ENCODE measurements at places on chromosomes 6 and 20.
A peak's percentile ranks its signal among the peaks of the same experiment; 100 is the strongest.

DNA sequence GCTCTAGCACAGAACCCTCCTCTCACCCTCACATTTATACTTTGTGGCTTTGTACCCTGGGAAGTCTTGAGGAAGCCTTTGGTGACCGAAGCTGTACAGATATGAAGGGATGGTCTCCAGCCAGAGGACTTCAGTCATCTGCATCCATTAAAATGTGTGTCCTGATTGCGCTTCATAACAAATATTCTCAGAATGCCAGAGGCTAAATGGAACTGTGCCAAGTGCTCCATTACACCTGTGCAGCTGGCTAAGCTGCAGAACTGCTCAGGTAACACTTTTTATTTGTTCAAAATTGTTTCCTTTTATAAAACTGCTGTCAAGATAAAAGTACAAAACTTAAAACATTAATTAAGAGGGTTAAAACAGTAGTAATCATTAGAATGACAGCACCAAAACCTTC, 22.3 kb downstream of the TPBG start:
- DNase-seq = no peak

- no peak for DNase-seq
Observed at GRCh38 chr6:15906420-15907016, 222.4 kb upstream of the MYLIP start.

DNA sequence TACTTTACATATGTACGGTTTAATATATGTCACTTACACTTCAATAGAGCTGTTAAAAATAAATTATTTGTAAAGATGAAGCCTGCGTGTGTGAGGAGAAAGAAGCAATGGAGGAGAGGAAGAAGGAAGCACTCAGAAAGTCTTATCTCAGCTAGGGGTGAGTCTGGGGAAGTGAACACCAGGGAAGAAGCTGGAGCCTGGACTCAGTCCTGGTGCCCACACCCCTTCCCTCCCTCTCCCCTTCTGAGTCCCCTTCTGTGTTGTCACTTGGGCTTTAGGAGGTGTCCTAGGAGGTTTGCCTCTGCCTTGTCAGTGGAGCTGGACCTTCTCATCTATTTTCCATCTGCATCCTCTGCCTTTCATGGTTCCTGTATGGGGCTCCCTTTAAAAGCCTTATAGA, 1.9 kb downstream of the SIRPB2 start:
- DNase-seq = no peak

GRCh38 chr6:35025232-35026188, 115.6 kb downstream of the TCP11 start:
- DNase-seq = no peak

DNA sequence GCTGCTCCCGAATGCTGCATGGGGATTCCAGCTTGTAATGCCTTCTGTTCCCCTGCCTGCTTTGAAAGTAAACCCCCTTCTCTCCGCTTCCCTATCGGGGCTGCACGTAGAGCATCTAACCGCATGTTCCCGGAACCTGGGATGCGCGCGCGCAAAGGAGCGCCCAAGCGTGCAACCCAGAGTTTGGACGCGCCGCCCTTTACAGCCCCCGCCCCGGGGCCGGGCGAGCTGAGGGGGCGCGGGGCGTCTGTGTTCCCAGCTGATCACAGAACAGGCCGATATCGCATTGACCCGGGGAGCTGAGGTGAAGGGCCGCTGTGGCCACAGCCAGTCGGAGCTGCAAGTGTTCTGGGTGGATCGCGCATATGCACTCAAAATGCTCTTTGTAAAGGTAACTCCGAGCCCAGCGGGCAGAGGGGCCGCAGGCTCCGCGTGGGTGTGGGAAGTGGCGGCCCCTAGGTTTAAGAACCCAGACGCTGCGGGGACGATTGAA, 1.4 kb downstream of the LAMP5 start:
- no peak for DNase-seq

DNA sequence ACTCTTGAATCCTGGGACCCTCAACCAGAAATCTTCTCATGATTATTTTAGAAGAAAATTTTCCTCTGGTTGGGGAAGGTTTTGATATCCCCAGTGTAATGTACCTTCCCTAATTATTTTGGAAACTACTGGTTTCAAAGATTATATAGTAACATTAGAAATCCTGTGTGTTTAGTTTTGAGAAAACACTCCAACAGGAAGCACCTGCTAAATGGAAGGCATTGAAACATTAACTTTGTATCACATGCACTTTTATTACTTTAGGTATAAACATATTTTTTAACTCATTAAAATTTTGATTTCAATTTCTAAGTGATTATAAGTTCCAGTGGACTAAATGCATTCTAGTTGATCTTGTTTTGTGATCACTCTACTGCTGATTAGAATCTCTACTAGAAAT, 109.3 kb downstream of the SESN1 start:
- DNase-seq = no peak

- no peak for DNase-seq
Observed at GRCh38 chr6:133431031-133431430, 189.9 kb downstream of the EYA4 start.

DNA sequence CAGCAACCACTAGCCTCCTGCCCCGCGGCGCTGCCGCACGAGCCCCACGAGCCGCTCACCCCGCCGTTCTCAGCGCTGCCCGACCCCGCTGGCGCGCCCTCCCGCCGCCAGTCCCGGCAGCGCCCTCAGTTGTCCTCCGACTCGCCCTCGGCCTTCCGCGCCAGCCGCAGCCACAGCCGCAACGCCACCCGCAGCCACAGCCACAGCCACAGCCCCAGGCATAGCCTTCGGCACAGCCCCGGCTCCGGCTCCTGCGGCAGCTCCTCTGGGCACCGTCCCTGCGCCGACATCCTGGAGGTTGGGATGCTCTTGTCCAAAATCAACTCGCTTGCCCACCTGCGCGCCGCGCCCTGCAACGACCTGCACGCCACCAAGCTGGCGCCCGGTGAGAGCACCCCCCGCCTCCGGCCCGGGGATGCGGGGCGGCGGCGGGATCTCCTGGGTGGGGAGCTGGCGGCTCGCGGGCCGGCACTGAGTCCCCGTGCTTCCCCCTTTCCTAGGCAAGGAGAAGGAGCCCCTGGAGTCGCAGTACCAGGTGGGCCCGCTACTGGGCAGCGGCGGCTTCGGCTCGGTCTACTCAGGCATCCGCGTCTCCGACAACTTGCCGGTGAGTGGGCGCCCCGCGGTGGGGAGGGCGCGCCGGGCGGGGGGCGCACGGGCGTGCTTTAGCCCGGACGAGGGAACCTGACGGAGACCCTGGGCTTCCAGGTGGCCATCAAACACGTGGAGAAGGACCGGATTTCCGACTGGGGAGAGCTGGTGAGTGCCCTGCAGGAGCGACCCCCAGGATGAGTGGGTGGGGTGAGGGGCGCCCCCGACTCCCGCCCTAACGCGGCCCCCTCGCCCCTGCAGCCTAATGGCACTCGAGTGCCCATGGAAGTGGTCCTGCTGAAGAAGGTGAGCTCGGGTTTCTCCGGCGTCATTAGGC, 585 bp downstream of the PIM1 start:
- DNase-seq = no peak

- DNase-seq = no peak
Observed at GRCh38 chr6:150929416-150929815, 63.9 kb downstream of the MTHFD1L start.

- DNase-seq = no peak
Observed at GRCh38 chr6:53512626-53513025, 32.3 kb downstream of the GCLC start.

DNA sequence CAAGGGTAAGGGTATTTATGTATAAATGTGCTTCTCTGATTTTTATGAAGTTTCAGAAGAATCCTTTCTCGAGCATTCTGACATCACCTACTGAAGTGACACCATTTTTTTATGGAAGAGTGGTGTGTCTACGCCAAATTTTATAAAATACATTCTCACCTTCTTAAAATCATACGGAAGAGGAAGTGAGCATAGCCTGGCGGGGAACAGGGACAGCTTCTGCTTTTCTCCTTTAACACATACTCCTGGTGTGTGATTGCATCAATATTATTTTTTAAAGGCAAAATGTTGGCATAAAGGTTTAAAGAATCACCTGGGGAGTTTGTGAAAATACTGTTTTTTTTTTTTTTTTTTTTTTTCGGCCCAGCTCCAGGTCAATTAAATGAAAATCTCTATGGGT, 733.6 kb upstream of the MAN1A1 start:
- DNase-seq = no peak

- no peak for DNase-seq
Observed at GRCh38 chr20:733861-734260, 34.4 kb downstream of the SLC52A3 start.

DNA sequence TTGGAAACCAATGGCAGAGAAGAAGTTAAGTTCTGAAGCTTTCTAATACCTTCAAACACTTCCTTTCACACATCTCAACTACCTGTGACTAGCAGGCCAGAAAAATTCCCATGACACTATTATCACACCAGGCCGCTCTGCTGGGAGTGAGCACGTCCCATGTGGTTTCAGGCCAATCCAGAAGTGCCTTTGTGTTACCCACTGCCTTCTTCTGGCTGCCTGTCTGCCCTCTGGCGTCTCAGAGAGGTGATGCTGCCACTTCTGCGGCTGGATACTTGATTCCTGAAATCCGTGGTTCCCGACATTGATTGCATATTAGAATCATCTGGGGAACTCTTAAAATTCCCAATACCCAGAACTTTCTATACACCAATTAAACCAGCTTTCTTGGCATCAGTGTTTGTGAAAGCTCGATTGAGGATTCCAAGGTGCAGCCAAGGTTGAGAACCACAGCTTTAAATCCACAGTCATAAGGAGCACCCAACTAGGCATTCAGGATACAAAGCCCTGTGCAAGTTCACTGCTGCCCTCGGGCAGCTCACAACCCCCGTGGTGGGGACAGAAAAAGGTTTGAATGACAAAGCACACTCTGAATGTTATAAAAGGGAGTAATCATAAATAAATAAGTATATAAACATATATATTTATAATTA, 65.6 kb downstream of the STMND1 start:
- DNase-seq = peak; percentile 27

- no peak for DNase-seq
Observed at GRCh38 chr6:87401832-87402231, 5.9 kb upstream of the CFAP206 start.

- no peak for DNase-seq
Observed at GRCh38 chr6:135667691-135668455, 170.3 kb upstream of the AHI1 start.

GRCh38 chr6:13383328-13384163, 55.2 kb upstream of the TBC1D7 start:
- no peak for DNase-seq

DNA sequence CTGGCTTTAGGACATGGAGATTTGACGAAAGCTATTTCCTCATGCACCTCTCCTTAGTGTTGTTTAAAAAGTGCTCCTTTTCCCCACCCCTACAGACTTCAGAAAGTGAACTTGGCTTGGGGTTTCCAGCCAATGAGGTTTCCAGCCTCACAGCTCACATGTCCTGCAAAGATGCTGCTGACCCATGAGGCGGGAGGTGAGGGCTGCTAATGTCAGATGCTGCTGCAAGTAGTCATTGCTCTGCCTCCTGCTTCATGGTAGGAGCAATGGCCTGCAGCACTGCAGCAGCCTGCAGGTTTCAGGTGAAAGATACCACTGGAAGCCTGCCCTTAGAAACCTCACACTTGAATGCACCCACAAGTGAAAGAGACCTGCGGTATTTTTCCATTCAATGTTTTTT, 112.8 kb downstream of the LAMP5 start:
- no peak for DNase-seq

DNA sequence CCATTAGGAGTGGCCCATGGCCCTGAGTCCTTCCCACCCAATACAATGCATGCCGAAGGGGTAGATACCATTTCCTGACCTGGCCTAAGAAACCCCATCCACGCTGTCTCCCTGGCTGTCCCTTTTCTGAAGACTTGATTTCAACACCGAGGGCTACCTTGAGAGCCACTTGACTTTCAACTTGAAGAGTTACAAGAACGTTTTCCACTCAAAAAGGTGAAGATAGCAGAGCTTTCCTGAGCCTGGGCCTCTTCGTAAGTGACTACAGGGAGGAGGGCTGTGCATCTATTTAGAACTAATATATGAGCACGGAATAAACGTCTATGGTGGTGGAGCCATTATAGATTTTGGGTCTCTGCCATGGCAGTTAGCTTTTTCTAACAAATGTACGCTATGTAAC, 14.4 kb upstream of the PPP1R14C start:
- no peak for DNase-seq
